ENCODE measurements at places on chromosomes 4 and X. TPM values are rescaled to one million over a fixed set of nuclear protein-coding genes. Genes with fewer than 3 reads are reported as not detected.

The HPGDS gene
- total RNA-seq: not detected

The CLDN2 gene
- not detected for total RNA-seq

The HHIP gene
- 0.56 TPM for total RNA-seq

The NUDT11 gene
- total RNA-seq: 11.8 TPM

The S100P gene
- 39.8 TPM for total RNA-seq
